ENCODE measurements at places on chromosomes 7 and 10.

- no peak for DNase-seq
These were observed 197.4 kb upstream of the FOXP2 start for GRCh38 chr7:114217026-114217806.

- no peak for DNase-seq
These were observed 24.7 kb downstream of the GHRHR start for GRCh38 chr7:30988351-30989005.

DNA sequence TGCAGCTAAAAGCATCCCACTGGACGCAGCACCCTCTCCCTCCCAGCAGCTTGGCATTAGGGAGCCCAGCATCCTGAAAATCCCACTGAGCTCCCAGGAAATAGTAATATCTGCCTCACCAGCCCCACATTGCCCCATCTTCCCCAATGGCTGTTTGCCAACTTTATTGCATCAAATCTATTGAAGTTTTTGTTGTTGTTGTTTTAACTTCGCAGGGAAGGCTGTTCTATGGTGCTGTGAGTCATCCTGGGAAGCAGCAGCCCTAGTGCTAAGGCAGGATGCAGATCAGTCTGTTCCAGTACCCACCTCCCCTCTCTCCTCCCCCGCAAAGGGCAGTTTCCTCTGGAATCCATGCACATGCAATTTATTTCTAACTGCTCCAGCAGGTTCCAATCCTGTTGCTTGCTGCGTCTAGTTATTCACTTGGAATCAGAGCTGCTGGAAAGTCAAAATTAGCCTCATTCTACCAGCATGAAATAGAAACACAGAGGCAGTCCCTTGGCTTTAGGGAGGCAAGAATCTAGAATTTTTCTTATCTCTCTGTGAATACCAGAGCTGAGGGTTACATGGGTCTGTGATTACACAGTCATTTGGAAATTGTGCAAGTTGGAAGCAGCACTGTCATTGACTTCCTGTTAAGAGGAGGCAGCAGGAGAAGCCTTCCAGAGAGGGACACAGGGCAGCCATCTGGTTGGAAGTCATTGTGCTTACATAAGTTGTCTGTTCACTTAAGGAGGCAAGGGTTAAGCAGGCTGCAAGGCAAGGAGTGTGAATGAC is 115.9 kb upstream of the CACUL1 start:
- DNase-seq: no peak

- no peak for DNase-seq
These were observed 50.3 kb downstream of the ICA1 start for GRCh38 chr7:8211725-8212096.

DNA sequence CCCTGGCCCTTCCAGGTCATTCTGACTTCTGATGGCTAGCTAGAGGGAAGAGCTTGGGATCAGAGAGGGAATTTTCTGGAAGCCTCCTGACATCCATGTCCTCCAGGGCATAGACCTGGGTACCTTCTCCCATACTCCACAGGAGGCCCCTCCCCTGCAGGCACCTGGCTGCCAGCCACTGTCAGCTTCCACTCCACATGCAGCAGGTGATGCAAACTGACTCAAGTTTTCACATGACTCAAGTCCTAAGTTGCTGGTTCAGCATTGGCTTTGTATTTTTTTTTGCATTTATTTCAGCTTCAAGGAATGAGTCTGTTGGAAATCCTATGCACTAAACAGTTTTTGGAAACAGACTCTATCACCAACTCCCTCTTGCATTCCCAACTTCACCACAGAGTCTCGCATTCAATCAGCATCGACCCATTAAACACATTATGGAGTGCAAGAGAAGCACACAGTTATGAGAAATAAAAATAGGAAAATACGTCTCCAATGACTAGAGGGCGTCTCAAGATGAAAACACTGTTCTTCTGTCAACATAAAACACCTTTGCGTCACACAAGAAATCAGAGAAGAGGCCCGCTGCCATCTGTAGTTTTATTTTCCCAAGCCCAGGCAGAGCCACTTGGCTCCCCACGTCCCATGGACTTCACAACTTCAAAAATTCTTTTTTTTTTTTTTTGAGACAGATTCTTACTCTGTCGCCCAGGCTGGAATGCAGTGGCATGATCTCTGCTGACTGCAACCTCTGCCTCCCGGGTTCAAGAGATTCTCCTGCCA is 362.6 kb upstream of the MGMT start:
- DNase-seq: no peak

DNA sequence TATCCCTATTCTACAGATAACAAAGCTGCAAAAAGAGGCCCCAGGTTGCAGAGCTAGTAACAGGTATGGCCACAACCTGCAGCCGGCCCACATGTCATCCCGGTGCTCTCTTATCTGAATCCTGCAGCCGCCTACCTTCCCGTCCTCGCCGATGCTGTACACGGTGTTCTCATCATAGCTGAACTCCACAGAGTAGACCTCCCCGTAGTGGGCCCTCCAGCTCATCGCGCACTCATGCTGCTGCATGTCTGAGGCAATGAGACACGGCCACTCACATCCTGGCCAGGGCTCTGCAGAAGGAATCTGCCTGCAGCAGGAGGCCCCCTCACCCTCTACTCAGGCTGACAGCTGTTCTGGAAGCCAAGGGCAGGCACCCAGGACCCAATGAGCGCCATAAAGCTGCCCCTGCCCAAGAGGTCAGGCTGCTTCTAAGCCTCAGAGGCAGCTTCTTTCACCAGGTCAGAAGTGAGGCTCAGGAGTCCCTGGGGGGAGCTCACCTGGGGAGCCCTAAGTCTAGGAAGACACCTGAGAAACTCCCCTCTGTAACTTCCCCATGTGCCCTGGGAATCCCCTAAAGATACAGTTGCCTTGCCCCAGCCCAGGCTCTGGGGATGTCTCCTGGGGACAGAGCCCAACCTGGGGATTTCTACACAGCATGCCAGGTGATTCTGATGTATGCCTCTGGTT is 17.9 kb upstream of the CYREN start:
- no peak for DNase-seq

DNA sequence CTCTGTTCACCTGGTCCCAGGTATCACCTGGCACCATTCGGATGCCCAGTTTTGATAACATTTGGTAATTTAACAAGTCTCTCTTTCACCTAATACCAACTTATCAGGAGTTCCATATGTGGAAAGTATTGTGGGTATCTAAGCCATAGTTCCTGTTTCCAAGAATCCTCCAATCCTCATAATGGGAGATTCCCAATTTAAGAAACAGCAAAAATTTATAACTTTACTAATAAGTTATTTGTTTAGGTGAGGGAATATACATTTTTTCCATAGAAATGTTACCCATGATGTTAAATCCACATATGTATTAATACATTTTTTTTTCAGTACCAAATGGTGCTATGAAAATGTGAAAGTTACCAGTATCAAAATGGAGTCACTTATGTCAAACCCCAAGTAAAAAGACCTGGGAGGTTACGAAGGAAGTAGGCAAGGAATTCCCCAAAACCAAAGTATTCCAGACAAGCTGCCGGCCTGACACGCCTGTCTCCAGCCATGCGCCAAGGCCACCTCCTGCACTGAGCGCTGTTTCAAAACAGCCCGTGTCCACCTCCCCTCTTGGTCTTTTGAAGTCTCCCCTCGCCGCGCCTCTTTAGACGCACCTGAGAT is 44.8 kb downstream of the PRKCQ start:
- DNase-seq: no peak

DNA sequence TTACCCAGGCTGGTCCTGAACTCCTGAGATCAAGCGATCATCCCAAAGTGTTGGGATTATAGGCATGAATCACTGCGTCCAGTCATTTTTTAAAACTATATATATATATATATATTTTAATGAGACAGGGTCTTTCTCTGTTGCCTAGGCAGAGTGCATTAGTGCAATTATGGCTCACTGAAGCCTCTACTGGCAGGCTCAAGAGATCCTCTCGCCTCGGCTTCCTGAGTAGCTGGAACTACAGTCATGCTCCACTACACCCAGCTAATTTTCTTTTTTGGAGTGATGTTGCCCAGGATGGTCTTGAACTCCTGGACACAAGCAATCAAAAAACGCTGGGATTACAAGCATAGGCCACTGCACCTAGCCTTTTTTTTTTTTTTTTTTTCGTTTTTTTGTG is 55.3 kb upstream of the KAT6B start:
- DNase-seq: no peak

DNA sequence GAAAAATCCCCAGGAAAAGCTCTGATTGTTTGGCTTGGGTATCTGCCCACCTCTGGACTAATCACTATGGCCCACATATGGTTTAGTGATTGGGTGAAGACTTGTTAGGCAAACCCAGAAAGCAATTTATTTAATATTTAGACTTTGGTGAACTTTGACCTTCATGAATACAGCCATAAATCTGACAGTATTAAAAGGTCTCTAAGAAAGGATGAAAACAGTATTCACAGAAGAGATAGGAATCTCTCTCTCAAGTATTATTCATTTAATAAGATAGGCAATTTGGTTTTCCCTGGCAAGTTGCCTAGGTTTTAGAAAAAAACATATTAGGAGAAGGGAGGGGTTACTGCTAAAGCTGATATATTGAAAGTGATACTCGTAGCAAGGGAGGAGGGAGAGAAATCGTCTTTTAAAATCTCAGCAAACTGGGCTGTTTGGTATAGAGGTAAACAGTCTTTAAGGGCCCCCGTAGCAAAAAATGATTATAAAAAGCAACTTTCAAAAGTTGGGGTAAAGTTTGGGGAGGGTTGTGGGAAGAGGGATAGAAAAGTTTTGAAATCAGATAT is 57.1 kb downstream of the LSMEM1 start:
- DNase-seq: no peak

- no peak for DNase-seq
These were observed 51.5 kb downstream of the IMMP2L start for GRCh38 chr7:111510584-111511378.

DNA sequence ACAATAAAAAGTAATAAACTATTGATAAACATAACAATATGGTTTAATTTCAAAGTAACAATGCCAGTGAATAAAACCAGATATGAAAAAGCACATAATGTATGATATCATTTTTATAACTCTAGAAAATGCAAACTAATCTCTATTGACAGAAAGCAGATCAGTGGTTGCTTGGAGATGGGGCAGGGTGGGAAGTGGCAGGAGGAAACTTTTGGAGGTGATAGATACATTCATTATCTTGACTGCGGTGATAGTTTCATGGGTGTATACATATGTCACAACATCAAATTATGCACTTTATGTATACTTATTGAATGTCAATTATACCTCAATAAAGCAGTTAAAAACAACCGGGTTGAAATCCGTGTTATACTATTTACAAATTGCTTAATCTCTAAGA is 16.0 kb upstream of the C1GALT1 start:
- no peak for DNase-seq

GRCh38 chr10:3140280-3140679 is 32.3 kb downstream of the PITRM1 start:
- no peak for DNase-seq

DNA sequence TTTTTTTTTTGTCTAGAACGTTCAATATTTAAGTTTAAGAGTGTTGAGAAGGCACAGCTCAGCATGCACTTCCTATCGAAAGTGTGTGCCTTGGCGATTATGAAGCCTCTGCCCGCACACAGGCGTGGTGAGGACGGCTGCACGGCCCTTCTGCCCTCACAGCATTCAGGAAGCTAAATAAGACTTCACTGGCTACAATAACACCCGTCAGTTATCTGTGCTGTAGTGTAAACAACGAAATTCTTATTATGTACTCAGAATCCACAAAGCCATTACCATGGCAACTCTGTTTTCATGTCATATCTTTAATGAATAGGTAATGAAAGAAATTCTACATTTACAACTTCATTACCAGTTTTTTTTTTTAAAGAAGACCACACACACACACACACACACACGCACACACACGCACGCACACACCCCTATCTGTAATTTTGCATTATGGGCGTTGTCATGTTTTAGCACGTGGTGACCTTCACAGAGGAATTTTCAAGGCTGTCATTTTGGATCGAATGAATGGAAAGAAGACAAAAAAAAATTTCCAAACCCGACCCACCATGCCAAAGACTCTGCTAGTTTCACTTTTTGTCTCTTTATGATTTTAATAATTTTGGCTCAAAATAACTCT is 254.8 kb upstream of the CTBP2 start:
- DNase-seq: no peak

- no peak for DNase-seq
These were observed 22.7 kb upstream of the FRMD4A start for GRCh38 chr10:14353291-14353913.

- DNase-seq: no peak
These were observed 10.2 kb downstream of the EN2 start for GRCh38 chr7:155467846-155468784.

DNA sequence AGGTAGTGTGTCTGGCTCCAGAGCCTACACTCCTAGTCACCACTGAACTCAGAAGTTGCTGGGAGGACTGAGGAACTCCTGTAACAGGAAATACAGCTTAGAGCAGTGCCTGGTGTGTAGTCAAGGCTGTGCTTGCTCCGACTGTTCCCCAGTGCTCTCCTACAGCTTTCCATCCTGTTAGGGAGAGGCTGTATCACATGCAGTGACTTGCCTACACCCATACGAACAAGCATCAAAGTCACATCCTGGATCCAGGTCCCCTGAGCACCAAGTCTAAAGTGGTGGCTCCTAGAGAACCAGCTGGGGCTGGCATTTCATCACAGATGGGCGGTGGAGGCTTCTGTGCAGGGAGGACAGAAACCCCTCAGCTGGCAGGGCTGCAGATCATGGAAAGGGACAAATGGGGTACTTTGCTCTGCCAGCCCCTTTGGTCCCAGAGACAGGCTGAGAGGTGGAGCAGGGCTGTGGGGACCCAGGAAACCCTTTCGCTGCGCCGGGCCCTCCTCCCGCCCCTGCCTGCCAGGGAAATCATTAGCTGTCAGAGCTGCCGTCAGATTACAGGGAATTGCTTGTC is 7.7 kb downstream of the ASB10 start:
- no peak for DNase-seq

- DNase-seq: no peak
These were observed 7.2 kb downstream of the ZKSCAN1 start for GRCh38 chr7:100022621-100023020.

GRCh38 chr7:116630357-116630756 is 41.6 kb upstream of the MET start:
- DNase-seq: no peak

- no peak for DNase-seq
These were observed 288.3 kb upstream of the MKLN1 start for GRCh38 chr7:131039355-131039762.

- no peak for DNase-seq
These were observed 18.9 kb downstream of the CEP55 start for GRCh38 chr10:93515071-93516005.

Measured in NCI-H510A treated with DMSO at 0.1 percent for 48 hours (cell line).